Ureter (tissue), 1 donor: ENCODE measurements at places on chromosomes 12 and 14. TPM values are rescaled to one million over a fixed set of nuclear protein-coding genes. Genes with fewer than 3 reads are reported as not detected.

DNA sequence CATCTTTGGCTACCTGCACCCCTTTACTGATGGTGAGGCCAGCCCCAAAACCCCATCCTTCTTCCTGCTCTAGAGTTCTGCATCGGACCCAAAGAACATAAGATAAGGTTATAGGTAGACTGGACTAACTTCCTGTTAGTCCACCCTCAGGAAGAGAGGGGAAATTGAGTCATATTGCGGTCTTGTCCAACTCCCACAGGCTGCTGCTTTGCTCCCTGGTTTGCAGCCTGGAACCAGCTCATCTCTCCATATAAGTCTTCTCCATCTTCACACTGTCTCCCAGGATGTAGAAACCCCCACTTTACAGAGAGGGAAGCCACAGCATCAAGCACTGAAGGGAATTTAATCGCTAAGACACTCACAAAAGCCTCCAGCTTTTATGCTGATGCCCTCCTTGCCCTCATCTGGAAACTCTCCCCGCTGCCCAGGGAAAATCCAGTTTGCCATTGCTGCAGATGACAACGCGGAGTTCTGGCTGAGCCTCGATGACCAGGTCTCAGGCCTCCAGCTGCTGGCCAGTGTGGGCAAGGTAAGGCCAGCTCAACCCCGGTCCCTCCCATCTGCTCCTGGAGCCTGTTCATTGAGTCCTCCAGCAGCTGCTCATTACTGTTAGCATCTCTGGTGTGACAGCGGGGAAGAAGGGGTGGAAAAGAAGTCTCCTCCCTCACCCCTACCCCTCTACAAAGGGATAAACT is 85.3 kb downstream of the B4GALNT3 start:
- DNase-seq: no peak

C12orf54 gene
- 1.5 TPM for total RNA-seq

ZFHX2 gene
- 2.8 TPM for total RNA-seq

GRCh38 chr12:132492522-132492921 is 2.6 kb downstream of the FBRSL1 start:
- no peak for DNase-seq

IFI27L2 gene
- 29.1 TPM for total RNA-seq

DNA sequence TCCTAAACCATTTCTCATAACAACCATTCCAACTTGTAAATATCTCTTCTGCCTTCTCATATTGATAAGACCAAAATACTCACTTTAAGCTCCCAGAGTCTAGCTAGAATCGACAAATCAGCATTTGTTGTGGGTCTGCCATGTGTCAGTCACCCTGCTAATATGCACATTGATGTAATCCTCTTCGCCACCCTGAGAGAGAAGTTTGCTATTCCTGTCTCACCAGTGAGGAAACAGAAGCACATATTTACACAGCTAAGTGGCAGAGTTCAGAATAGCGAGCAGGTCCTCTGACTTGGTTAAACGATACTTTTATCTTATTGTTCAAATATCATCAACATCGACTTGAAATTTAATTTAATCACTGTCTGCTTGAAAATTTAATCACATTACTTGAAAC is 142.1 kb downstream of the ANO4 start:
- DNase-seq: no peak

DNA sequence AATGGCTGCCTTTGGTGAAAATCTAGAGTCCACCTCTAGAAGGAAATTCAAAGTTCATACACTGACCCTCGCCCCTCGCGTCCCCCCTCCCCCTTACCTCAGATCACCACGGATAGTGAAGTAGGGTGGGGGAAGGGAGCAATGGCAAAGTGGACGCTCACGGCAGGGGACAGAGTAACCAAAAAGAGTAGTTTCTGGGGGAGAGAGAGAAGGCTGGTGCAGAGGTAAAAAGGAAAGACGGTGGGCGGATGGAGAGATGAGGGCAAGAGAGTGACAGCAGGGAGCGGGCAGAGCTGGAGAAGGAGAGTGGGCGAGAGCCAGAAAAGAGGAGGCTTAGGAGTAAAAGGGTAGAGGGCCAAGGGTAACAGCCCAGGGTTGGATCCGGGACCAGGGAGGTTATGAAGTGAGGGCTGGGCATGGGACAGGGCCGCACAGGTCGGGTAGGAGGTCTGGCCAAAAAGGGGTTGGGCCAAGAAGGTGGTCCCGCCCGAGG is 423 bp downstream of the ALDH6A1 start:
- no peak for DNase-seq

DNA sequence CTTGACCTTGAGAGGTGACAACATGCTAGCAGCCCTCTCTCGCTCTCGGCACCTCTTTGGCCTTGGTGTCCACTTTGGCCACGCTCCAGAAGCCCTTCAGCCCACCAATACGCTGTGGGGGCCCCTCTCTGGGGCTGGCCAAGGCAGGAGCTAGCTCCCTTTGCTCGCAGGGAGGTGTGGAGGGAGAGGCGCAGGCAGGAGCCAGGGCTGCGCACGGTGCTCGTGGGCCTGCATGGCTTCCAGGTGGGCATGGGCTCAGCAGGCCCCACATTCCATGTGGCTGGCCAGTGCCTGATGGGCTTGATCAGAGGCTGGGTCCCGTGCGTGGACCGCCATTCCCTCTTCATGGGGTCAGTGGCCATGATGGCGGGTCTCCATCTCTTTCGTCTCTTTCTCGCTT is 1237.0 kb upstream of the USP15 start:
- no peak for DNase-seq

DNA sequence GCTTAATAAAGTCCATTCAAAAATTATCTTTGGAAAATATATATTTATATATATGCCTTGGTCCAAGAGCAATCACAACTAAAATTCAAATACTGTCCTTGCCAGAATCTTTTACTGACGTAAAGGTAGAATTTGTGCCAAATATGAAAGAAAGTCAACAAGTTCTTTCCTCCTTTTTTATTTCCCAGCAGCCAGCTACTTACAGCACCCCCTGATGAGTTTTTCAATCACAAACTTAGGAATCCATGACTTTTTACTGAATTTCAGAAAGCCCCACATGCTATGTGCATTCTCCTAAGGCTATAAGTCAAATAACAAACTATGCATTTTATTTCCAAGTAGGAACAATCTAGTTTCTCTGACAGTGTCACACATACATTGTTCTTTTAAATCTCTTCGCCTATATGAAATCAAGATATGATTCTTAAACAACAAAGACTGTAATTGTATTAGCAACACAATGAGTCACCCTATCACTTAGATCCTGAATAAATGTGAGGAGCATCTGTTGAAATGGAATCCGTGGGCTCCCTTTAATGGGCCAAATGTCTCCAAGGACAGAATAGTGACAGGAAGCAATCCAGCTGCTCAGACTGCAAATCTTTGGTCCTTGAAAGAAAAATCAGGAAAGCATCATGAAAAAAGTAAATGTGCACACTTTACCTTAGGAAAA is 271.4 kb downstream of the DUSP6 start:
- no peak for DNase-seq

SERPINA1 gene
- 13.8 TPM for total RNA-seq

GRCh38 chr12:92438641-92439419 is 264.0 kb upstream of the PLEKHG7 start:
- DNase-seq: no peak

PPM1A gene
- 41.2 TPM for total RNA-seq

TSPAN11 gene
- 3.4 TPM for total RNA-seq

KCNH5 gene
- total RNA-seq: not detected

DNA sequence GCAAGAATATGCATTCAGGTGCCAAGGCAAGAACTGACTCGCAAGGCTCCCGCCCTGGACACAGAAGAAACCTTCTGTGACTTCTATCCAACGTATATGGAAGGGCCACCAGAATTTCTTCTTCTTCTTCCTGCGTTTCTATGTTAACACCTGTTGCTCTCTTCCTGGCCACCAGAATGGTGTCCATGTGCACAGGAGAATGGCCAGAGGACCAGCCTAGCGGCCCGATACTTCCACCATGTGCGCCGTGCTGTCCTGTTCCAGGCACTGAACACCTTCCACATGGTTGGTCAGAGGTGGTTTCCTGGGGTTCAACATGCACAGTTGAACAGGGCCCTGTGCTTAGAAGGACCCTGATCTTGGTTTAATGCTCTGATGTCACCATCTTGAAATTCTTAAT is 455.8 kb downstream of the BCL11B start:
- DNase-seq: no peak

GRCh38 chr12:24280056-24280842 is 330.8 kb upstream of the SOX5 start:
- no peak for DNase-seq

GRCh38 chr12:126663304-126664094 is 1598.3 kb downstream of the AACS start:
- DNase-seq: no peak

TSHR gene
- total RNA-seq: not detected

- DNase-seq: no peak
These were observed 28.3 kb downstream of the PITPNM2 start for GRCh38 chr12:123122626-123123025.

DNA sequence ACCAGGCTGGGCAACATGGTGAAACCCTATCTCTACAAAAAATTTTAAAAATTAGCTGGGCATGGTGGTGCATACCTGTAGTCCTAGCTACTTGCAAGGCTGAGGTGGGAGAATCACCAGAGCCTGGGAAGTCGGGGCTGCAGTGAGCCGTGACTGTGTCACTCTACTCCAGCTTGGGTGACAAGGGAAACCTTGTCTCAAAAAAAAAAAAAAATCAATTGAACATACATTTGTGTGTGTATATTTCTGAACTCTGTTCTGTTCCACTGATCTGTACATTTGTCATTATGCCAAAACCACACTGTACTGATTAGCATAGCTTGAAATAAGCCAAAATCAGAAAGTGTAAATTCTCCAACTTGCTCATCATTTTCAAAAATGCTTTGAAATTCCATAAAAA is 254.6 kb downstream of the SOX5 start:
- DNase-seq: no peak

SPIC gene
- not detected for total RNA-seq

PRB2 gene
- not detected for total RNA-seq

HOXC6 gene
- total RNA-seq: 2.3 TPM

POLE2 gene
- total RNA-seq: 4.6 TPM

KRT3 gene
- total RNA-seq: not detected

DNA sequence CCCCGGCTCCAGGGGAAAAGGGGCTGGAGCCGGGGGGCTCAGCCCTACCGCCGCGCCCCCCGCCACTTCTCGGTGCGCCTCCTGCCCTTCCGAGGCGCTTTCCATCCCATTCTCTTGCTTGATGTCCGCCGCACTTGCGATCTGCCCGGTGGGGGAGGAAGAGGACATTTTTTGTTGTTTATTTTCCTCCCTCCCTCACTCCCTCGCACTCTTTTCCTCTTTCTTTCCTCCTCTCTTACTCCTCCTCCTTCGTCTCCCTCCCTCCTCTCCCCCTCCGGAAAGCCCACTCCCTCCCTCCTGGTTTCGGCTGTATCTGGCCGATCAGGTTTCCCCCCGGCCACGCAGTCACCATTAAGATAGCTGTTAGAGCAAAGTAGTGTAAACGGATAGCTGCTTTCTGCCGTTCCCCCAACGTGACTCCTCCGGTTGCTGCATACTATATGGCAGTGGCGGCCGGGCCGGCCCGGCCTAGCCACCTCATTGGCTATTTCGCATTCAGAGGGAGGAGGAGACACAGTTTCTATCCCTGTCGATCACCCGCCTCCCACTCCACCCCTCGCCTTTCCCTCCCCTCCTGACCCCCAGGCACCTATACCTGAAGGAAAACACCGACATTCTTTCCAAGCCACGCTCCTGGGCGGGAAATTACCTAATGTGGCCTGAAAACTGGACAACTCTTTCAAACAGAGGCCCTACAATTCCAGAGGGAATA is at the start of gene SIX4:
Gene SIX4, minus strand, starts transcription at position 445 of the 712 bp plus-strand sequence. Its CDS starts 277 bp downstream, at position 168.
- peak; percentile 80 for DNase-seq

DNA sequence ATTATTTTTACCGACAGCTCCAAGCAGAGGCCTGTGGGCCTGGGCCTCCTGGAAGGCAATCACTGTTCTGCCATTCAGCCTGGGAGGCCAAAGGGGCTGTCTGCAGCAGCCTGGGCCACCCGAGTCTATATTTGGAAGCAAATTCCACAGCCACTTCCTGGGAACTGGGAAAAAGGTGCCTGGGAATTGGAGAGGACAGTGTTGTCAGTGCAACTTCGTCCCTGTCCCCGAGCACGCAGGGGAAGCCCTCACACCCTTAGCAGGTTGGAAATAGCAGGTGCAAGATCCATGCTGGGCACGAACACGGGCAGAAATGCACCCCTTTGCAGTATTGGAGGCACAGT is 9.6 kb upstream of the TBX5 start:
- DNase-seq: no peak

- DNase-seq: no peak
These were observed 4.7 kb upstream of the PCED1B start for GRCh38 chr12:47074757-47075156.

DNA sequence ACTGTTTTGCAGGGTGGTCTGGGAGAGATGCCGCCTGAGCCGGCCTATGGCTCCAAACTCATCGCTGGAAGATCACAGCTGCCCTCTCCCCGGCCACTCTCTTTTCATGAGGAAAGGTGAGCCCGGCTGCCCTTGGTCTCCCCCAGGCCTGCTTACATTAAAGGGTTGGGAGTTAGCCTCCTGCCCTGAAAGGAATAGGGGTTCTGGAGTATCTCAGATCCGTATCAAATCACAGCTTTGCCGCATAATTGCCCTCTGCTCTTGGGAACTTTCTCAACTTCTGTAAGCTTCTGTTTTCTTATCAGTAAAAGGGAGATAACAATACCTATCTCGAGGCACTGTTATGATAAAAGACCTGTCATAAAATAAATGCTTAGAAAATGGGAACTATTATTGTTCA is 17.6 kb downstream of the PHLDA1 start:
- no peak for DNase-seq

GRCh38 chr12:110353211-110353965 is 50.1 kb downstream of the ANAPC7 start:
- DNase-seq: no peak

DNA sequence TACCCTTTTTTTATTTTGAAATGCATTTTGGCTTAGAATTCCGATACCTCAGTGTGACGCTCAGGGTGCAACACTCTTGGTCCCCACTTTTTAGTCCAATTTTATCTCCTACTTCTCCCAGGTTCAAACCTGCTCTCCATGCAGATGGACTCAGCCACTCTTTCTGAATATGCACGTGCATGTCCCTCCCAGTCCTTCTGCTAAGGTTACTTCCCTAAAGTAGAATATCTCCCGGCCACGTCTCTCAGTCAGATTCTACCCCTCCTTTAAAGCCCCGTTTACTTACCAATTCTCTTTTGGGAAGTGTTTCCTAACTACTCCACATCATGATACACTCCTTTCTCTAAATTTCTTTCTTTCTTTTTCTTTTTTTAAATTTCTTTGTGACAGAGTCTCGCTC is 15.5 kb upstream of the PARP11 start:
- no peak for DNase-seq

DNA sequence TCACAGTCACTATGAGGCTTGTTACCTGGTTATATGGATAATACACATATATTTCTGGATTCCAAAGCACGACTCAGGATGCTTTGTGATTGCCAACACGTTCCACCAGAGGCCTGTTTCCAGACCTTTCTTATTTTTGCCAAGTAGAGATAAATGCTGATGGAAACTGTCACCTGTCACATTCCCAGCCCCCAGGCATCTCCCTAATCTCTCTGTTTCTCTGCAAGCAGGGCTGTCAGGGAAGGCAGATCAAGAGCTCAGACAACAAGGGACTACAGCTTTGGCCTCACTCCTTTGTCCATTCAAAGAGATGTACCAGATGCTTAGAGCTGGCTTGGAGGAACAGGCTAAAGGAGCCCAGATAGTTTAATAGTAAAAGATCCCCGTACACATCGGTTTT is 21.8 kb upstream of the DDHD1 start:
- DNase-seq: no peak

OVCH1 gene
- total RNA-seq: 0.18 TPM

- DNase-seq: peak; percentile 56
These were observed at the start of gene DTX3 for GRCh38 chr12:57604454-57604991. DTX3 (plus strand) TSS chr12:57604824; CDS start chr12:57606518, 1,694 bp downstream.

RIMBP2 gene
- 0.57 TPM for total RNA-seq
